ENCODE measurements at places on chromosomes 4 and X.

DNA sequence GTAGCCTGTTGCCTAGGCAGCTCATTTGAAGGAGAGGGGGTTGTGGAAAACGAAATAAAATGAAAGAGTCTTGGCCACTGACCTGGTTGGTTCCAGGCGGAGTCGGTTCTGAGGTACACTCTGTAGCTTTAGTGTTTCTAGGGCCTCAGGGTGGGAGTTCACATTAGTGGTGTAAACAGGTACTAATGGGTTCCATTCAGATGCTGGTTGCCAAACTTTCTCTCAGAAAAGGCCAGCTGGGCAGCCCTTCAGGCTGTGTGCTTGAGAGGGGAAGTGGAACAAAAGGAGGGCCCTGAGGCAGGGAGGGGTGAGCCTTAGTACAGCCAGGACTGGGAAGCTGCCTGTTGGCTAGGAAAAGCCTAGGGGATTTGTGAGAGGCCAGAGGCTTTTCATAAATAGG lies 24.8 kb downstream of the NHSL2 start:
- no peak for DNase-seq

DNA sequence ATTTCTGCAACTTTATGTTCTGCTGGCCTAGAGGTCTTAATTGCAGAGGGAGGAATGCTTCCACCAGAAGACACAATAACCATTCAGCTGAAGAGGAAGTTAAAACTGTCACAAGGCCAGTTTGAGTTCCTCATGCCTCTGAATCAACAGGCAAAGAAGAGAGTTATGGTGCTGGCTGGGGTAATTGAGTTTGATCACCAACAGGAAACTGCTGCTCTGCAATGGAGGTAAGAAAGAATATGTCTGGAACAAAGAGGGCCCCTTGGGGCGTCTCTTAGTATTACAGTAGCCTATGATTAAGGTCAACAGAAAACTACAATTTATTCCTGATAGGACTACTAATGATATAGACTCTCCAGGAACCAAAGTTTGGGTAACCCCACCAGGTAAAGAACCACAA lies 744.0 kb downstream of the FSTL5 start:
- no peak for DNase-seq

GRCh38 chrX:112627206-112627605 lies 52.5 kb downstream of the LHFPL1 start:
- DNase-seq, result no peak

DNA sequence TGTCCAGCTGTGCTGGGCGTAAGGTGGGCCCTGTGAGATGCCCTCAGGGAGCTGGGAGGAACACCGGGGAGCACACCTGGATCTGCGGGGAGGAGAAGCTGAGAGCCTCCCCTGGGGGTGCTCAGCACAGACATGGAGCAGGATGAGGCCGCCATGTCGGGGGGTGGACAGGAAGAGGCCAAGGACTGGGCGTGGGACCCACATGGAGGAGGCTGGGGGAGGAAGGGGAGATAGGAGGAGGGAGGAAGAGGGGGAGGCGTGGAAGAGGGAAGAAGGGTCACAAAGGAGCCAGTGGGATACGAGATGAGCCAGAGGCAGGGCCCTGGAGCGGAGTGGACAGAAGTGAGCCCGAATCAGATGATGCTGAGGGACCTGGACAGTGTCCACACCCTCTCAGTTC lies 66.3 kb downstream of the ZFYVE28 start:
- no peak for DNase-seq

GRCh38 chr4:149120331-149121022 lies 678.3 kb upstream of the NR3C2 start:
- no peak for DNase-seq
